ENCODE measurements at places on chromosomes 2 and 18.
A peak's percentile ranks its signal among the peaks of the same experiment; 100 is the strongest.

GRCh38 chr2:233148354-233148753 lies 88.2 kb downstream of the INPP5D start:
- no peak for DNase-seq

- no peak for DNase-seq
These were observed 714 bp downstream of the ASXL3 start for GRCh38 chr18:33578518-33579348.

DNA sequence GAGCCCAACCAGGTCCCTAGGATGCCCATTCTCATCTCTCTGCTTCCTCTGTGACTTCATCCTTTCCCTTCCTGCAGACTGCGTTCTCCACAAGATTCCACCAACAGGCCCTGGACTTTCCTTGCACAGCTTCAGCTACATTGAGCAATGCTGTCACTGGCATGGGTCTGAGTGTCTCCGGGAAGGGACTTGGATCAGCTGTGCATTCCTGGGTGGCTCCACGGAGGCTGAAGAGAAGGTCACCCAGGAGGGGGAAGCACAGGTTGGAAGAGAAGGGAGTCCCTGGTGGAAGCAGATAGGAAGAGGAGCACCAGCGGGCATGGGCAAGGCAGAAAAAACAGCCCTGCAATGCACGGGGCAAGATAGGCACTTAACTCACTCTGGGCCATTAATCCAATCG lies 140.5 kb downstream of the UXS1 start:
- DNase-seq: no peak

- no peak for DNase-seq
These were observed 22.2 kb upstream of the PDK1 start for GRCh38 chr2:172533687-172534086.

DNA sequence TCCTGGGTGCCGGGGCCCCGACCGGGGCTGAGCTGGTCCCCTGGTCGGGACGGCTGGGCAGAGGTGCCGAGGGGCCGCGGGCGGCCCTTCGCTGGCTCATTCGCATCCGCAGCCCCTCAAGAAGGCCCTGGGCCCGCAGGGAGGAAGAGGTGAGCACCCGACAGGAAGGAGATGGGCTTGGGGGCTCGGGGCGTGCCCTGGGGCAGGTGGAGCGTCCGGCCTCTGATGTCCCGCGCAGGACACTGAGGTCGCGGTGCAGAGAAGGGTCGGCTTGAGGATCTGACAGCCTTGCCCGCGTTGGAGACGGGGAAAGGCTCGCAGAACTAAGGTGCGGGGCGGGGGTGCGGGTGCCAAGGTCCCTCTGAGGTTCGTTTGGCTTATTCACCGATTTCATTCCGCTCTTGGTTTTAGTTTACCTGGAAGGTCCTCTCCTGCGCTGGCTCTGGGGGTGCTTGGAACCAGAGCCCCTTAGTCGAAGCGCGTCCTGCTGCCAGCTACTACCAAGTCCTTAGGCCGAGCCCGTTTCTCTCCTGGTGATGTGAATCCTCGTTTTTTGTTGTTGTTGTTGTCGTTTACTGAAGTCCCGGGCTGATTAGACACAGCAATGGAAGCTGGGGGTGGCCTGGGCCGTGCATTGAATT lies 18.9 kb upstream of the CD8A start:
- no peak for DNase-seq

GRCh38 chr18:39558658-39559057 lies 1993.1 kb upstream of the CELF4 start:
- no peak for DNase-seq

DNA sequence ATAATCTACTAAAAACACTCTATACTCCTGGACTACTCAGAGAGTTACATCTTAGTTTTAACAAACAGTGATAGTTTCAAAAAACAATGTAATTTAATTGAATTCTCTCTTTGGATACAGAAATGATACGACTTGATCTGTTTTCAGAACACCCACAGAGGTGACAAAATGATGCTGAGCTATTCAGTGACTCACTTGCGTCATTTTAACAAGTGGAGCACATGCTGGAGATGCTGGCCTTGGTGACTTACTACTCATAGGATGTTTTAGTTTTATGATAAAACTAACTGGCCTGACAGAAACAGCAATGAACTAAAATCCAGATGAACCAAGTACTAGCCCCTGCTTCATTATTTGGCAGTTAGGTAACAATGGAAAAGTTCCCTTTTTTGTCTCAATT lies 101.3 kb upstream of the ITGB6 start:
- DNase-seq: no peak

DNA sequence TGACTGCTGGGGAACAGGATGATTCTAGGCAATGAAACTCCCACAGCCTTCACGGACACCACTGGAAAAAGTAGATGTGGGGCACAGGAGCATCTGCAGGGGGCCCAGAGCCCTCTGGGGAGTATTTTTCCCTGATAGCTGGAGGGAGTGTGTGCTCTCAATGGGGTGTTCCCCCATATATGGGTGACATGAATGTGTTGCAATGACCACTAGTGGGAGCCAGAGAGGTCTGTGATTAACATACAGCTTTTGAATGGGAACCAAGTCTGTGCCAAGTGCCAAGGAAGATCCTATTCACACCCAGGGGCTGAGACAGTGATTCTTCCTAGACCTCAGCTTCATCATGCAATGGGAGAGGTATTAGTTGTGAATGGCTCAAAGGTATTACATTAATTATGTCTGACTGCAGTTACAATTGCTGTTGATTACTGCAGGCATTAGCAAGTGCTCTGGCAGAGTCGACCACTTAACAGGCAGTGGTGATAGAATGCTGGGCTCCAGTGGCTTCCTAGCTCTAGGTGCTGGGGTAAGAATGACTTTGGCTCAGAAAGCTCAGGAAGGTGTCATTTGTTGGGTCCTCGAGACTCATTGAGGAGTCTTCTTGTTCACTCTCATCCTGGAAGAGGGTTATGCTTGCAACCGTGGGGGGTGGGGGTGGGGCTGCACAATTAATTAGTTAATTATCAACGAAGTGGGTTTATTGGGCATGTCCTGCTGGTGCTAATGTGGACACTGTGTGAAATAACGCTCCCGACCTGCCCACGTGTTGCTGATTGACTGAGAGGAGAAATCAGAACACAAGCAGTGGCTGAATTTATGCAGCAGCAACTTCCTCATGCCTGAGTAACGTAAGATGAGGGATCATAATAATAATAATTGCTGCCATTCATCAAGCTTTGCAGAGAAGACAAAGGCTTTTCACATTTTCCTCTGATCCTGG lies 194.1 kb downstream of the CLIP4 start:
- peak; percentile 23 for DNase-seq

- DNase-seq: peak; percentile 46
These were observed 593 bp upstream of the NRBP1 start for GRCh38 chr2:27427863-27428212.

DNA sequence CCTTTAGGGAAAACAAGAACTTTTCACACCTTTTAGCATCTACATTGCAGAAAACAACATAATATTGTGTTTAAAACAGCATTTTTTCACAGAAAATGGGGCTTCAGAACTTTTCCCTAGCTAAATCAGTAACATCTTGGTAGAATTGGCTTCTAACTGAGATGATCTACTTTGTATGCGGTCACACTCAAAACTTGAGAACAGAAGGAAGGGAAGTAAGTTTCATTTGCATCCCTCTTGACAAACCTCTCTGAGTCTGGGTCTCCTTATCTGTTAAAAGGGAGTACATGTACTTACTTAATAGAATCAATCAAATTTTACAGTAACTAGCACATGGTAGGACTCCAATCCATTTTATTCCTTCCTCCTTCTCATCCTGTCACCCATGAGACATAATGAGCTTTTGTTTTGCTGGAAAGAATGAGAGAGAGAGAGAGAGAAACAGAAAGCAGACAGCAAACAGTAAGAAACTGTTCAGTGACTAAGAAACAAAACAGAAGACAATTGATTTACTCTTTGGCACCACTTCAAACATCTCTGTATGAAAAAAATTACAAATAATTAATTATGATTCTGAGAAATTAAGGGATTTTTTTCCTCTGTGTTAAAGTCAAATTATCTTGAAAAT lies 387.3 kb downstream of the SATB2 start:
- no peak for DNase-seq

DNA sequence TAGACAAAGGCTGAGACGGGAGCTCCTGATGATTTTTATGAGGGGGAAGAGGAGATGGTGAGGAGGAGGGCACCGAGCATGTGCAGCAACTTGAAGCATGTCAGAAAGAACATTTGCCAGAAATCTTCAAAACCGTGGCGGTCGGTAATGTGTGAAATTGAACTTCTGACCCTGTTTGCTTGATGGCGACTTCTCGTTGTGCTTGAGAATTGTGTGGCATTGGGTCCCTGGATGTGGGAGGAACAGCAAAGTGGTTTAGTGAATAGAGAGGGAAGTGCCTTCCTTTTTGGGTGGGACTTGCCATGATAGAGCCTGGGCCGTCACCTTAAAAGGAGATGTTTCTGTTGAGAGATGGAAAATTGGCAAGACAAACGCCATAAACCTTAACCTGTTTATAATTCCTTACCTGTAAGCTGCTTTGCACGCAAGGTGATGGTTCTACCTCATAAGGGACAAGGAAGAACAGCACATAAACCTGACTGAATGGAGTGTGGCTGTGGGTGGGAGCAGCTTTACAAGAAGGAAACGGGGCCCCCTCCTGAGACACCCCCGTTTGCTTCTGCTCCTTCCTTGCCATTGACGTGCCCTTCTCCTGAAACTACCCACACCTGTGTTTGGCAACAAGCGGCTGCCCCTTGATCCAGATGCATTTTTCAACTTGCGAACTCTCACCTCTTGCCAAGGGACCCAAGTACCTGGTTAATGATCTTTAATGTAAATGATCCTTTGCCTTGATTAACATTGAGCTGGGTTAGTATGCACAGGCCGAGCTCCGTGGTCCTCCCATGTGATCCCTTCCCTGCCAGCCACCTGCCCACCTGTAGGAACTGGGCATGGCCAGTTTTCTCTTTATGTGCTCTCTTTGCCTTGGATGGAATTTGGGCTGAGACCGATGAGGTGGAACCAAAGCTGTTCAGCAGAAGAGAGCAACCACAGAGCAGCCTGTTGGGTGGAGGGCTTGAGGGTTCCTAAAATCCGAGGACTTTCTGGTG lies 153.2 kb downstream of the NEDD4L start:
- peak; percentile 49 for DNase-seq

DNA sequence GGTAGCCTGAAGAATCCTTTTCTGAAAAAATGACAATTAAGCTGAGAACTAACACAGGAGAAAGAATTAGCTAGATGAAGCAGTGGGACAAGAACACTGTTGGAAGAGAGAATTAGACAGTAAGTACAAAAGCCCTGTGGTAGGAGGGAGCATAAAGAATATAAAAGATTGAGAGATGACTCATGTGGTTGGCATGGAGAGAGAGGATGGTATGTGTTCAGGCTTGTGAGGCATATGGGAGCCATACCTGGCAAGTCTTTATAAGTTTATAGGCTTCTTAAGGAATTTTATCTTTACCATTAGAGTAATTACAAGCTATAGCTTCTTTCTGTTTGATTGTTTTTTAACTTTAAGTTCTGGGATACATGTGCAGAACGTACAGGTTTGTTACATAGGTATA lies 325.0 kb downstream of the ARL6IP6 start:
- DNase-seq: no peak

- no peak for DNase-seq
These were observed 31.5 kb upstream of the REG3A start for GRCh38 chr2:79191081-79191480.

DNA sequence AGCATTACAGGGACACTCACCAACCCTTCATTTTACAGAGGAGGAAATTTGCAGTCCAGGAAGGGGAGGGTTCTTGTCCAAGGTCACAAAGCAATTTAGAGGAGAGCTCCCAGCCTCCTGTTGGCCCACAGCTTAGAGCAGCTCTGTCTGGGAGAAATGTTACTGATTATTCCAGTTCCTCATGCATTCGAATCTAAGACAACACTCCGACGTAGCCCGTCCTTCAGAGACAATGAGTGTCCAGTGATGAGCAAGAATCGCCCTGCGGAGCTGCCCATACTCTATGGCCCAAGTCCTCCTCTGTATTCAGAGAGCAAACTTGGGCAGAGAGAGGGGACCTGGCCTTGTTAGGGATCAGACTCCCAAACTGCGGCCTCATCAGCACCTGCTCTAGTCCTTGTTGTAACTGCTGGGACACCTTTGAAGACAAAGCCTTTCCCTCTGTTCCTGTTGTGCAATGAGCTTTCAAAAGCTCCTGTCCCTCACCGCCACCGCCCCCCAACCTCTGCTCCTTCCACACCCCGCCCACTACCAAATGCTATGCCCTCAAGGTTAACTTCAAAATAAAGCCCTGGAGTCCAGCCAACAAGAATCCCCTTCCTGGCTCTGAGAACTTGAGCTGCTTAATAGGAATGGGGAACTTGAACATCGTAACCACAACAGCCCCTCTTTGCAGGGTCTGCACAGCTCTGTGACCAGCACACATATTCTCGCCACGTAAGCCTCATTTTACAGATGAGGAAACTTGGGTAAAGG lies 234.8 kb upstream of the SMAD2 start:
- no peak for DNase-seq

DNA sequence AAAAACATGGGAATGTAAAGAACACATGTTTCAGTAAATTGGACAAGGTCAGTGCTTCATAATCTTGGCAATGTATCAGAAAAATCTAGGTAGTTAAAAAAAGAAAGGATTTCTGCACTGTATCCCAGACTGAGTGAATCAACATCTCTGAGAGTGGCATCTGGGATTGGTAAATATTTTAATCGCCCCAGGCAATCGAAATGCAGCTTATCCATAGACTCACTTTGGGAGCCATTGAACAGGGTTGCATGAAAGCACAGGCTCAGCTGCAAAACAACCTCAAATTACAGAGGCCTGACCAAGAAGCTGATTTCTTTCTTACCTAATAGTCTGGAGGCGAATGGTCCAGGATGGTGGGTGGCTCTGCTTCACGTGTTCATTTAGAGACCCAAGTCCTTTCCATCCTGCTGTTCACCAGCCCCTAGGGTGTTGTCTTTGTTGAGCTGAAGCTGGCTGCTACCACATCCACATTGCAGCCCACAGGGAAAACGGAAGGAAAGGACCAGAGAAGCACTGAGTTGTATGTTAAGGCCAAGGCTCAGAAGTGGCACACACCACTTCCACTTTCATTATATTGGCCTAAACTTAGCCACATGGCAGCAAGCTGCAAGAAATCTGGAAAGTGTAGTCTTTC lies 59.0 kb downstream of the MOGAT1 start:
- DNase-seq: no peak

DNA sequence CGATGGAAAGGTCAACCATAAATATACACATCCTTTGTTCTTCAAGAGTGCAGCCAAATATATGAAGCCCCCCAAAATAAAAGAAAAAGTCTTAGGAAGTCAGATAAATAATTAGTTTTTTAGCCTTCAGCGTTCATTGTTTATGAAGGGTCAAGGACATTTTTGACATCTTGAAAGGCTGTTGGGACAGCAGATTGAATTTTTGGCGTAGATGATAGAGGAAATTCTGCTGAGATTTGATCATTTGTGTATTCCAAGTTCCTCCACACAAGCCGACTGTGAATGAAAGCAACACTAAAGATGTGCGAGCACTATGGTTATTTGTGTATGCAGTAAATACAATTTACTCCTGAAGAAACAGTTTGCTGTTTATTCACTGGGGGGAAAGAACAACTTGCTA lies 177.8 kb upstream of the PARD3B start:
- no peak for DNase-seq

DNA sequence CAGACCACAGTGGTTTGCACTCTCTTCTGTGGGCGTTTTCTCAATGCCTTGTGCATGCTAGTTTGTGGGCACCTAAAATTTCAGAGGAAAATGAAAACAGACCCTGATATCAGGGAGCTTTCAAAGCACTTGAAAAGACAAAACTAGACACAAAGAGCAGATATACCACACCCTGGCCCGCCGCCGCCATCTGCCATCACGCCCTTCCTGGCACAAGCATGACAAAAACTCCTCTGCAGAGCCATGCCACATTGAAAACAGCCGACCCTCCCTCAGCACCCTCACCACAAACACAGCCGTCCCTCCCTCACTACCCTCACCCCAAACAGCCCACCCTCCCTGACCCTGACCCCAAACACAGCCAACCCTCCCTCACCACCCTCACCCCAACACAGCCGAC lies 84.8 kb upstream of the RAB6C start:
- no peak for DNase-seq
